ENCODE measurements at places on chromosomes 3 and 15. TPM values are rescaled to one million over a fixed set of nuclear protein-coding genes. Genes with fewer than 3 reads are reported as not detected.

The ITIH1 gene
- total RNA-seq: not detected

The NR2E3 gene
- total RNA-seq: not detected

The SUCNR1 gene
- total RNA-seq: 0.16 TPM

The LSMEM2 gene
- total RNA-seq: not detected

The ASB14 gene
- not detected for total RNA-seq

Measured in epithelial cell of alveolus of lung (primary cell).